ENCODE measurements at places on chromosomes 3 and 15.
A peak's percentile ranks its signal among the peaks of the same experiment; 100 is the strongest.

DNA sequence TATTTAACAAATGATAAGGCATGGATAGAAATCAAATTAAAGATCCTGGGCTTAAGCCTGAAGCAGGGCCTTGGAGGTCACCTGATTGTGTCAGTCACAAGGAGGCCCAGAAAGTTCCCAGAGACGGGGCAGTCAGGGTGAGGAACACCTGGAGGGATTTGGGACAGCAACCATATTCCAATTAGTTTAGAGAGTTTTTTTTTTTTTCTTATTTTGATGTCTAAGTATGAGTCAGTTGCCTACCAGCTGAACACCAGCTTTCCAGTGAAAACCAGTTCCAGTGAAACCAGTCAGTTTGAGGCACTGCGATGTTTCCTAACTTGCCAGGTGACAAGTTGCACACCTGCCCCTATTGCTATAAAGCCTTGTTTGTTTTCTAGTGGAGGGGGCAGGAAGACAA is 350.7 kb upstream of the AZI2 start:
- no peak for DNase-seq

DNA sequence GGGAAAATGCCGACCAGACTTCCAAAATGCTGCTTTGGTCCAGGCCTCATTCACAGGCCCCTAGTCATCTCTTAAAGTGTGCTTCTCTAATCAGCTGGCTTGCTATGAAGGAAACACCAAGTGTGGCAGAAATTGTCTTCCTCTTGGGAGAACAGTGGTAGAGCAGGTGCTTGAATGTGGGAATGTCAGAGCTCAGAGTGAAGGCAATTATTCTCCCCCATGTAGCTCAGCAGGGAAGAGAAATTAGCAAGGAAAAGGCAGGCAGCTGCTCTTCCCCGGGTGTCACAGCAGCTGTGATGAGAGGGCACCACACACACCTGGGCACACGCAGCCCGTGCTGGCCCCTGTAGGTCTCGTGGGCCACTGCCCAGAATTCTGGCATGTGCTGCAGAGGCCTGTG is 358.5 kb downstream of the WDR72 start:
- DNase-seq, result no peak

DNA sequence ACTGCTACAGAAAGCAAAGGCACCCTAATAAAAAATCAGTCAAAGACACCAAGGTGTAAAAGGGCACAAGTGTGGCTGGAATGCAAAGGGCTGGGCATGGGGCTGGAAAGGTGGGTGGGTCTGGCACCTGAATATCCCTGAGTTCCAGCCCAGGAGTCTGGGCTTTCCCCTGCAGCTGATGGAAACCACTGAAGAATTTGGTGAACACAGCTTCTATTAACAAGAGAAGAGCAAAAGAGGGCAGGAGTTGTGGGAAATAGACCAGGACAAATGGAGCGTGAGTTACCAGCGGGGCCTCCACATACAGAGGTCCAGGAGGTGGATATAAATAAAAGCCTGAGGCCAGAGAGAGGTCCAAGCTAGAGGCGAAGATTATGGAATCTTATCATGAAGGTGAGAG is 45.1 kb upstream of the TPM1 start:
- no peak for DNase-seq

GRCh38 chr15:40340740-40341400 is at the start of gene CCDC9B:
Gene CCDC9B, minus strand, starts transcription at chr15:40340939. Its CDS starts 120 bp downstream, at chr15:40340819.
- DNase-seq, result peak; percentile 88

DNA sequence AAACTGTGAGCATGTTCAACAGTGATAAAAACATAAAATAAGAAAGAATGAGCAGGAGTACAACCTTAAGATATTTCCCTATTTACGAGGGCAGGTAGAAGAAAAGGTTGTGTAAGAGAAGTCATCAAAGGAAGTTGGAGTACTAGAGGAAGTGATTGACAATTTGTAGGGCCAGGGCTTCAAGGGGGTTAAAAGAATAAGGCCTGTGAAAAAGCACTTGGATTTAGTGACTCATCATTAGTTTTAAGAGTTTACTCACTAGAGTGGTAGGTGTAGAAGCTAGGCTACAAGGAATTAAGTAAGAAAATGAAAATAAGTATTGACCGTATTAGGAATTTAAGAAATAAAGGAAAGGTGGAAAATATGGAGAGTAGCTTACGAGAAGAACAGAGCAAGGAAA is 23.6 kb downstream of the KCNMB3 start:
- DNase-seq, result no peak

DNA sequence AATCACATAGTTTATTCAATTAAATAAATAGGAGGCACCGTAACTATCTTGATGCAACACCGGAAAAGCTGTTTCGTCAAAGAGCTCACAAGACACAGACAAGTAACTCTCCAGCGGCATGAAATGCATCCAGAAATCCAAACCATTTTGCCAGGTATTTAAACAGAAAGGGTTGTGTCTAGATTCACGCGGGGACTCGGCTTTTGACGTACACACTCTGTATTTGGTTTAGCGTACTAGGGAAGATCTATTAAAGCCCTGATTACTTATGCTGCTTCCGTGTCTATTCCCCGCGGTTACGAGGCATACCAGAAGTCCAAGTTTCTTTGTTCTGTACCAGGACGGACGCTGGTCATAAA is 718 bp downstream of the BNIP2 start:
- peak; percentile 75 for DNase-seq

All from muscle of leg (tissue), 16 donors.